Activated CD4-positive, alpha-beta T cell treated with anti-CD3 and anti-CD28 coated beads, Interleukin-2, Interleukin-6, amounts not matched to agents 100 ng/mL and 50 ng/mL, durations not matched to agents 16 hours and 8 hours (primary cell): ENCODE measurements at places on chromosomes 16 and 17.

DNA sequence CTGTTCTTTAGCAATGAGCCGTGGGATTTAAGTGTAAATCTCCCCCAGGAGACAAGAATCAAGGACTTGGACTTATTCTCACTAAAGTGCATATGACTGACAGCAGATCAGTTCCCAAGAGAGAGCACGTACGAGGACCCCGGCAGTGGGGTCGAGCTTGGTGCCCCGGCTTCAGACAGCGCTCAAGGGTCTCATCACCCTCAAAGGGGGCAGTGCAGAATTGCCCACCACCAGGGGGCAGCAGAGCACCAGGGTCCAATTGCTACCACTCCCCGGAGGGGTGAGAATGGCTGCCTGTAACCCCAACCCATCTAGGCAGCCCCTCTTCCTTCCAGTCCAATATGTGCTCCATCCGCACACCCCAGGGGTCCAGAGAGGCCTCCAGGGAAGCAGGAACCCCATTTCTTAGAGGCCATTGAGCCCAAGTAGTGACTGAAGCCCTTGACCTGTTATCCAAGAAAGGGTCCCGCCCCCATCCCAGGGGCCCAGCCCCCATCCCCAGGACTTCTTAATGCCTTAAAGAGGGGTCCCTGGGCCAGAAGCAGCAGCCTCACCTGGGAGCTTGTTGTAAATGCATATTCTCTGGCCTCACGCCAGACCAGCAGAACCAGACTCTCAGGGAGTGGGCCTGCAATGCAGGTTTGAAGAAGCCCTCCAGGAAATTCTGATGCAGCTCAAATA, 86.1 kb downstream of the ZDHHC7 start:
- DNase-seq: peak; percentile 77

DNA sequence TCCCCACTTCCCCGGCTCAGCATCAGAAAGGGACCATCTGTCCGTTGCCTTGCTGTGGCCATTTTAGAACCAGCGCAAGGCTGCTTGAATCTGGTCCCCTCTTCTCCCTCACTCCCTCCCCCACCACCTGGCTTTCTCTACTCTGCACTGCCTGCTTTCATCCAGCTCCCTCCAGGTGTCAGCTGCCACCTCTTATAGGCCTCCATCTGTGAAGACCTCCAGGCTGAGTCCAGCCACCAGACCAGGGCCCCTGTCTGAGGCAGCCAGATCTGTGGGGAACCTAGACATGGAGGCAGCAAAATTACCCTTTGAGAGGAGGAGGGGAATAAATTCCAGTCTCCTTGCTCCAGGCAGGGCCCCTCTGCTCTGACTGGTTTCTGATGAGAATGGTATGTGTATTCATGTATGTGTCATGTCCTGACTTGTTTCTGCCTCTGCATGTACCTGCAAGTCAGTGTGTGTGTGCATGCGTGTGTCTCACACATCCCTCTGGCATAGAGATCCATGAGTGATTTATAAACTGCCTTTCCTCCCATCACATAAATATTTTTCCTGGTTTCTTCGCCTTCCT, 21.1 kb downstream of the MINK1 start:
- DNase-seq: no peak

- DNase-seq: no peak
These were observed 72.1 kb upstream of the TNRC6C start for GRCh38 chr17:77886387-77886728.

GRCh38 chr17:51231999-51232398, 27.9 kb downstream of the MBTD1 start:
- no peak for DNase-seq

DNA sequence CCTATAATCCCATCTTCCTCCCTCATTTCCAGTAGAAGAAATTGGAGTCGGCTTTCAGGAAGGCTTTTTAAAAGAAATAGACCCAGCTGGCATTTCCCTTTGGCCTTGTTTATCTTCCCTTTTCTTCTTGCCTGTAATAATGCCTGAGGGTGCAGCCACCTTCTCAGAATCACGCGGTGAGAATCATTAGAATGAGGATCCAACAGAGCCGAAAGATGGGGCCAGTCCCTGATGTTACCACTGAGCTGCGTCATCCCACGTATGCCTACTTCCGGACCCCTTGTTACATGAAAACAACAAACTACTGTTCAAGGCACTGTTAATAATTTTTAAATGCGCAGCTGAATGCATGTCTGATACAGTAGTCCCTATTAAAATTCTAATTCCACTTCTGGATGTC, 24.1 kb downstream of the SDR42E1 start:
- no peak for DNase-seq

DNA sequence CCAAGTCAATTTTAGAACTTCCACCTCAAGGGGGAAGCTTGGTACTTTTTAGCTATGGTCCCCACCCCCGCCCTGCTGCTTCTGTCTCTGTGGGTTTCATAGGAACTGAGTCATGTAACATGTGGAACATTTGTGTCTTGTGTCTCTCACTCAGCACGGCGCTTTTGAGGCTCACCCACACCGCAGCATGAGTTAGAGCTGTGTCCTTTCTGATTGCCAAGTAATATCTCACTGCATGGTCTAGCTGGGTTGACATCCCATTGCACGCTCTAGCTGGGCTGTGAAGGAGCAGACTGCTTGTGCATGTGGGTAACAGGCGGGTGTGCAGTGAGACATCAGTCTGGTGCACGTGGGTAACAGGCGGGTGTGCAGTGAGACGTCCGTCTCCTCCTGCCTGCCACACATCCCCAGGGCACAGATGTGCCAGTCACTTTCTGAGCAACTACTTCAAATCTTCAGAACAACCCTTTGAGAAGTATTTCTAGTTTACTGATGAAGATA, 26.4 kb upstream of the SLC7A5 start:
- peak; percentile 96 for DNase-seq

GRCh38 chr17:7217113-7217987, 2.3 kb downstream of the DLG4 start:
- no peak for DNase-seq

GRCh38 chr17:75507733-75508719, 7.3 kb downstream of the CASKIN2 start:
- DNase-seq: no peak

DNA sequence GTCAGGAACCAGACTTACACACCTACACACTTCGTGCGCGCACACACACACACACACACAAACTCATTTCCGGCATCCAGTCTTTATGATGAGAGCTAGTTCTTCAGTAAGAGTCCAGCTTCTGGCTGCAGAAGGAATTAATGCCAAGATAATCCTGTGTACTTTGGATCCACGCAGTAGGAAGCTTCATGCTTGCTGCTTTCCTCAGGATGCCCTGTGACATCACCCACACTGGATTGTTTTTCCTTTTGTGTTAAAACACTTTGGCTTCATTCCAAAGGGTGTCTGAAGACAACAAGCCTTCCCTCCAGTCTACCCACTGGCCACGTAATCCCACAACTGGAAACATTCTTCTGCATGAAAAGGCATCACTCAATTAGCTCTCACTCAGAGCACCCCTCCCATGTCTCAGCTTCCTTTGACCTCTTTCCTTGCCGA, 35.4 kb downstream of the KCNJ16 start:
- DNase-seq: no peak

DNA sequence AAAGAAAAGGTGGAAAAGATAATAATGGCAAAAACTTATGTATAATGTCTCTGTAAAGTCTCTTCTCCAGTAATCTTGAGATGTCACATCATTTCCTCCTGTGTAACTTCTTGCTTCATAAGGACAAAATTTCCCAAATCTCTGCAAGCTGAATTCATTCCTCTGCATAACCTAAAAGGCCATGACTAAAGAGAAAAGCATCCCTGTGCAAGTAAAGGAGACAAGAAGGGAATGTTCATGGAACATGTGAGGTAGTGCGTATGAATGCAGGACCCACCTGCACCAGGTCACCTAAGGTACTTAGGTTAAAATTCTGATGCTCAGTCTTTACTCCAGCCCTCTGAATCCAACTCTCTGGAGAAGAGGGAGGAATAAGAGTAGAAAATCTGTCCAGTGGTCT, 46.9 kb upstream of the NLK start:
- DNase-seq: no peak

- peak; percentile 91 for DNase-seq
These were observed 30.9 kb downstream of the SOCS1 start for GRCh38 chr16:11224894-11225676.

GRCh38 chr17:73123606-73124320, 31.3 kb upstream of the SLC39A11 start:
- no peak for DNase-seq

- DNase-seq: no peak
These were observed 158.1 kb upstream of the CIBAR2 start for GRCh38 chr16:85270374-85270773.

DNA sequence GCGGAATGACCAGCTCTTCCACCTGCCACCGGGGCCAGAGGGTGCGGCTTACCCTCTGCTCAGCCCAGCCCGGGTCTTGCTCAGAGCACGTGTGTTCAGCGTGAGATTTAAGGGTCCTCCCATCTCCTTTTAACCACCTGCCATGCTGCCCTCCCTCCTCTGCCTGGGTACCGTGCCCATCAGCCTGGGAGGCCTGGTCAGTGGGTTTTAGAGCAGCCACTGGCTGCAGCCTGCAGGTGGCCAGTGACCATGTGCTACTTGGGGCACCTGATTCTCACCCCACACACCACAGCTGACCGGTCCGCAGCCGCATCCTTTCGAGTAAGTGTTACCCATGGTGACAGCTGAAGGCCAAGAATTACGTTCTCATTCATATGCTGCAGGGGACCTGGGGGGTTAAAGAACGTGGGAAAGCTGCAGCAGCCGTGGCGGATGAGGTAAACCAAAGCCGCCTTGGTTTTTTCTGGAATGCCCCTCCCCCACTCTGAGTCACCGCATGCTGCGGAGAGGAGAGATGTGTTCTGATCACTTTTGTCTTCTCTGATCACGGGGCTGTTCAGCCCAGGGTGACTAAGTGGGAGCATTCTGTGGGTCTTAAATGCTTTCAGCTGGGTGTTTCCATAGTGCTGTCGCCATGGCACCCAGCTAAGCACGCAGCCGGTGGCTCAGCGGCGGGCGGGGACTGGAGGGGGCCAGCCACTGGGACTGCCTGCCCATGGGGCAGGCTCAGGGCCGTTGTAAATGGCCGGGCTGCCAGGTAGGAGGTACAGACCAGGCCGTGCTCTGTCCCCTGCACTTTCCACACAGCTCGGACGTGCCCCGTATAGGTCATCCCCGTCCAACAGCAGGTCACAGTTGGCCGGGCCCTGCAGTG, 59.8 kb downstream of the BAIAP2 start:
- peak; percentile 93 for DNase-seq

DNA sequence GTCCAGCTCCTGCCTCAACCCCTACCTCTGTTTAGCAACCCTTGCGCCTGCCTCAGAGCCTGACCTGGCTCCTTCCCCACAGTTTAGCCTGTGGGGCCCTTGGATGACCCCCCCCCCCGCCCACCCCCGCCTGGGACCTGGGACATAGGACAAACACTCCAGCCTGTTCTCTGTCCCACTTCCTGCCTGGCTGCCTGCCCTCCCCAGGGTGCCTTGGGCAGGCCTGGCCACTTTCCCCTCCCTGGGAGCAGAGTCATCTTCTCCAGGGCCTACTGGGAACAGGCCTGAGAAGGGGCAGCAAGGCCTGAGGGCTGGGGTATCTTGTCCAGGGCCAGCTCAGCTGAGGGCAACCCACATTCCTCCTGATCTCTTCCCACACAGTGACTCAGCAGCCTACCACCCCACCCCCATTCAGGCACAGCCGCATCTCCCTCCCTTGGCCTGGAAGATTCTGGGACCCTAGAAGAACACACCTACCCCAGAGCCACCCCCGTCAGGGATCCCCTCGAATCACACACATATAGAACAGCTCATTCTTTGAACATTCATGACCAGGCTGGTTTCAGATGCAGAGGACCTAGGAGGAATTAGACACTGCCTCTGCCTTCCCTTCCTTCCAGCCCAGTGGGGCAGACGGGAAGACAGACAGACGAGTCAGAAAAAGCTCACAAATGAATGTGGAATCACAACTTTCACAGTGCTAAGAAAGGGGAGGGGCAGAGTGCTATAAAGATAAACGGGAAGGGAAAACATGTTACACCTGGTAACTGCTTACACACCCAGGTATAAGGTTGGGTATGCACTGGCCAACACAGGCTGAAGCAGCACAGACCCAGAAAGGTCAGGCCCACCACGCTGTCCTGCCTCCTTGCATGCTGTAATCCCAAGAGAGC, 6.0 kb downstream of the FHOD1 start:
- DNase-seq: no peak

GRCh38 chr17:78884148-78884825, 18.7 kb downstream of the CEP295NL start:
- DNase-seq: no peak

GRCh38 chr17:2214929-2215615, 88.5 kb downstream of the SMG6 start:
- DNase-seq: no peak

GRCh38 chr17:8126491-8127066, 2.7 kb upstream of the HES7 start:
- DNase-seq: peak; percentile 63

GRCh38 chr17:83127431-83128160, 48.2 kb downstream of the METRNL start:
- no peak for DNase-seq

DNA sequence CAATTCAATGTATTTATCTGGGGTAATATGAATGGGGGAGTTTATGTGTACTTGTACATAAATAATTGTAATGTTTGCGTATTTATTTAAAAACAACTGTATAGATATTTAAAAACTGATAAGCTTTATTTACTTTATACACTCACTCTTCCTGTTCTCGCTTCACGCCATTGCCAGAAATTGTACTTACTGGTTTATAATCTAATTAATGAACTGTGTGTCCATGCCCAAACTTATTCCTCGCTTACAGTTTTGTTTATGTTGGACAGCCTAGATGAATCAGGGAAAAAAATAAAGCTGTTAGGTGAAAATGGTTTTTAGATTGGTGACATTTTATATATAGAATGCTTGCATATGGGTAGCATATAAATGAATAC, 30.8 kb downstream of the AATF start:
- DNase-seq: no peak

GRCh38 chr16:24999088-24999670, 16.0 kb downstream of the ARHGAP17 start:
- no peak for DNase-seq

- DNase-seq: no peak
These were observed 722.0 kb downstream of the KCNJ2 start for GRCh38 chr17:70891306-70891705.

- DNase-seq: no peak
These were observed 7.2 kb downstream of the SOCS7 start for GRCh38 chr17:38358586-38359513.

GRCh38 chr17:9298776-9299295, 276.8 kb downstream of the STX8 start:
- no peak for DNase-seq

GRCh38 chr16:63978240-63978639, 1143.6 kb downstream of the CDH11 start:
- DNase-seq: no peak
